ENCODE measurements at places on chromosomes 12 and 14.

DNA sequence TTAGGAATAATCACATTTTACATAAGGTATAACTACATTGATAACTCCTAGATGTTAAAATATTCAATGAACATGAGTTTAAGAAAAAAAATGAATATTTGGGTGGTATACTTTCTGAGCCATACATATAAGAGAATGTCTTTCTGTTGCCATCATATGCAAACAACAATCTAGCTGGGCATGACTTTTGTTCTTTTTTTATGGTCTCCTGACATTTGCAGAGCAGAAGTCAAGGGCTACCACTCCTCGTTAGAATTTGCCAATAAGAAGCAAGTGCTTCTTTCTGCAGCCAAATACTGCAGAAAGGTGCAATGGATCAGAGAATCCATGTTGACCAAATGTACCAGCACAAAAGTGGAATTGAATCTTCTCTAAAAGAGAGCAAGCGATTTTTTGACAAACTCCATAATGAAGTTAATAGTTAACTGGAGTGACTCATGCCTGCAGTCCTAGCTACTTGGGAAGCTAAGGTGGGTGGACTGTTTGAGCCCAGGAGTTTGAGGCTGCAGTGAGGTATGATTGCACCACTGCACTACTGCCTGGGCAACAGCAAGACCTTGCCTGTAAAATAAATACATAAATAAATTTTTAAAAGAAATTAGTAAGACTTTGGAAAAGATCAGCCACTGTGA lies 25.5 kb upstream of the CCDC91 start:
- DNase-seq: no peak

GRCh38 chr12:124109760-124110159 lies 136.7 kb downstream of the ZNF664 start:
- DNase-seq: peak; percentile 50

- DNase-seq: no peak
These were observed 290.7 kb upstream of the TMPO start for GRCh38 chr12:98224584-98225221.

DNA sequence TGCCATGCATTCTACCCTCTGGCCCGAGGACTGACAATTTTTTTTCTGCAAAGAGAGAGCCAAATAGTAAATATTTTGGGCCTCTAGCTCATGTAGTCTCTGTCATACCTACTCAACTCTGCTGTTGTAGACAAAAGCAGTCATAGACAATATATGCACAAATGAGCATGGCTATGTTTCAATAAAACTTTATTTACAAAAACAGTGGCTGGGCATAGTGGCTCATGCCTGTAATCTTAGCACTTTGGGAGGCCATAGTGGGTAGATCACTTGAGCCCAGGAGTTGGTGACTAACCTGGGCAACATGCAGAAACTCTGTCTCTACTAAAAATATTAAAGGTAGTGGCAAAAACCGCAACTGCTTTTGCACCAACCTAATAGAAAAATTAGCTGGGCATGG lies 153.7 kb upstream of the BTG1 start:
- DNase-seq: no peak

DNA sequence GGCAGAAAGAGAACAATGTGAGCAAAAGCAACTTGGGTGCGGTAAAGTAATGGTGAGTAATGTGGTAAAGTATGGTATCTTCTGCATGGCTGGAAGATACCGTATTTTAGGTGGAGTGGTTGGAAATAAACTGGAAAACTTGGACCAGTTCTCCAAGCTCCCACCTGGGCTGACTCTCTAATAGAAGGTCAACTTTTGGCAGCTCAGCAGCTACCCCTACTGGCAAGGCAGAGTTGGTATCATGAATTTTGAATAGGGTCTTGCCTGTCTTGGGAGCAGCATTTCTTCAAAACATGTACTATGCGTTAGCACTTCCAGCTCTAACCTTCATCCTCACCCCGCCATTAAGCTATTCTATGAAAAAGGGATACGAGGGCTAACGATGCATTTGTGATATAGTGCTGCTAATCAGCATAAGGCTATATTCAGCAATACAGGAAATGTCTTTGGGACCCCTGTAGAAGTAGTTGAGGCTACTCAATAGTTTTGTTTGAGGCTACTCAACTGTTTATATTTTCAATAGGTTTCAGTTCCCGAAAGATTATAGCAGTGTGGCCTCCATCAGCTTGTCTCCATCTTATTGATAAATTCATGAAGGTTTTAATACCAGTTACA lies 276.3 kb upstream of the FAR2 start:
- peak; percentile 13 for DNase-seq
